ENCODE measurements at places on chromosomes 5 and 9.

- no peak for DNase-seq
Measured at GRCh38 chr5:65928860-65929259, 2.5 kb downstream of the ERBIN start.

GRCh38 chr9:26234865-26235264 is 556.6 kb upstream of the TUSC1 start:
- no peak for DNase-seq

DNA sequence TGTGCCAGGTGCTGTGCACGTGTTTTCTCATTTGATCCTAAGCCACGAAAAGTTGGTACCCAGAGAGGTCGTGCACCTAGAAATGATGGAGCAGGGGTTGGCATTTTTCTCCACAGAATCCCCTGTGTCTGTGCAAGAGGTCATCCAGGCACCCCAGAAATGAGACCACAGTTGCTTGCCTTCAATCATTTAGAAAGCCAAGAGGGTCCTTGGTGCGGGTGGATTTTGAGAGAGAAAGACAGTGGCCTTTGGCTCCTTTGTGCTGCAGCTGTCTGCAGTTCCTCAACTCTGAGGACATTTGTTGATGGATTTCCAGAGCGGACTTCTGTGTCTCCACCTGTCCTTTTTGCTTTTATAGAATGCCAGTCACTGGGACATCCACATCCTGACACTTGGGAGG is 33.8 kb upstream of the SPRY4 start:
- DNase-seq = no peak

DNA sequence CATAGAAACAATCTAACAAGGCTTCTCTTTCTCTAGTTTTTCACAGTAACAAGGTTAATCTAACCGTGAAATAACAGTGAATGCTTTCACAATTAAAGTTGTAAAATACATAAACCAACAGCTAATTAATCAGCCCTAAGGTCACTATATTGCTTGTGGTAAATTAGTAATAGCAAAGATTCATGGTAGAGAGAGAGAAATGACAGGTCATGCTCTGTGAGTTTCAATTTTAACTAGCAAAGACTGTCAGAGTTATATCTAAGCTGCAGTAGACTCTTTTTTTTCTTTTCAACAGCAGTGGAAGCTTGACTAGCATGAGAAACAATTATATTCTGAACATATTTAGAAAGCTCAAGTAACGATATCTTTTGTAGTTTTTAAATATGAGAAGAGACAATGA is 1068.0 kb downstream of the MAT2B start:
- no peak for DNase-seq

DNA sequence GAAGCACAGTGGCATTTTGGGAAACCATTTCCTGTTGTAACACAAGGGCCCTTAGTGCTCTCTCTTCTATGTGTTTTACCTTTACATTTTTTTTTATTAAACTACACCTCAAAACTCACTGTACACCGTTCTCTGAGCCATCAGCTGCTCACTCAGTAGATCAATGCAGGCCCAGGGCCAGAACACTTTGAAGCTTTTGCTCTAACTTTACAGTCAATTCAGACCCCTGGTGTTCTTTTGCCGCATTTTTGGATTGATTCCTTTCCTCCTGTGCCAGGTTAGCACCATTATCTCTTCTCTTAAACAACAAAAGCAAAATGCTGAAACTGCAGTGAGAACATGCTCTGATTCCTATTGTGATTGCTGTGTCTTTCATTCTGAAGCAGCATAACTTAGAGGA is 269.8 kb upstream of the RGMB start:
- no peak for DNase-seq

- no peak for DNase-seq
Measured at GRCh38 chr5:40277161-40277906, 402.4 kb upstream of the PTGER4 start.

- no peak for DNase-seq
Measured at GRCh38 chr9:19186232-19186631, 44.3 kb upstream of the DENND4C start.

- DNase-seq = no peak
Measured at GRCh38 chr9:19378647-19379046, 1.4 kb downstream of the RPS6 start.

DNA sequence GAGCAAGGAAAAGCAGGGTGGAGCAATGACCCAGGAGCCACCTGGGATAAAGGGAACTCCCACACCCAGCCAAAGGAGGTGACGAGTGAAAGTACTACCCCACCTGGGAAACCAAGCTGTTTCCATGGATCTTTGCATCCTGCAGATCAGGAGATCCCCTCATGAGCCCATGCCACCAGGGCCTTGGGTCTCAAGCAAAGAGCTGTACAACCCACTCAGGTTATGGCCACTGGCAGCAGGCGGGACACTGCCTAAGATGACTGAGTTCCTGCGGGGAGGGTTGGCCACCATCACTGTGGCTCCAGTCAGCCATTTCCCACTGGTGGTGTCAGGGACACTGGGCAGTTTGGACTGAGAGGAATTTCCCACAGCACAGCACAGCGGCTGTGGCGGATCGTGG is 225.7 kb downstream of the CDH9 start:
- no peak for DNase-seq

GRCh38 chr9:34169125-34169524 is 9.7 kb upstream of the UBAP1 start:
- no peak for DNase-seq

GRCh38 chr9:99150451-99151171 is 45.7 kb downstream of the TGFBR1 start:
- no peak for DNase-seq

GRCh38 chr9:31519011-31519410 is 865.4 kb upstream of the ACO1 start:
- no peak for DNase-seq

- DNase-seq = no peak
Measured at GRCh38 chr5:41776435-41776834, 93.8 kb downstream of the OXCT1 start.

GRCh38 chr5:105752801-105753200 is 1917.9 kb downstream of the EFNA5 start:
- no peak for DNase-seq

DNA sequence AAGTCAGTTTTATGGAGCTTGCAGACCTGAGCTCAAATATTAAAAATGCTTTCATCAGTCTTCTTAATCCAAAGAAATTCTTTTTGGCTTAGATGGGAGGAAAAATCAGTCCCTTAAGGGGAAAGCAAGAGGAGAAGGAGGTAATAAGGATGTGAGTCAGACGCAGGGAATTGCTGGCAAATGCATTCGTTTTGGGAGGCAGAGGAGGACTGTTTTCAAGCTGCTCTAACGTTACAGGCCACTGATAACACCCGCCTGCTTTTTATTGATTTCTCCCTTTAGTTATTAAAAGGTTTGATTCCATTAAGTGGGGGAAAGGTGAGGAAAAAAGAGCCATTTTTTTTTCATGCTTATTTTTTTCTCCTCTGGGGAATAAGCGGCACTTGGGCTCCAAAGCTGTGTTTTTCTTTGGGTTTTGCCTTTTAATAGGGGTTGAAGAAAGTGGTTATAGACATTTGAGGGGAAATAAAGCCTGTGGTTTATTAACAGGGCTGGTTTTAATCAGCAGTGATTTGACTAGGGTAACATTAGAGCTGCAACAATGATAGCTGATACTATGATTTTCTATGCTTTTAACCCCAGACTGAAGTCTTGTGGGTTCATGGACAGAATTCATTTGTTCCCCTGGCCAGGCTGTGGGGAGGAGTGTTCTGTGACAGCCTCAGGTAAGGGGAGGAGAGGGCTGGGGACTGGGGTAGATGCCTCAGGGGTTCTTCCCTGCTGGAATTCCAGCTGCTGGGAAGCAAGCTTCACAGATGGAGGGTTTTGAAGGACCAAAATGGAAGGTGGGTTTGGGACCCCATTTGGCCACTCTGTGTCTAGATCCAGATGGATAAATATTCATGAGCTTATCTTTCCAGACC is 225.2 kb downstream of the GAS1 start:
- no peak for DNase-seq

DNA sequence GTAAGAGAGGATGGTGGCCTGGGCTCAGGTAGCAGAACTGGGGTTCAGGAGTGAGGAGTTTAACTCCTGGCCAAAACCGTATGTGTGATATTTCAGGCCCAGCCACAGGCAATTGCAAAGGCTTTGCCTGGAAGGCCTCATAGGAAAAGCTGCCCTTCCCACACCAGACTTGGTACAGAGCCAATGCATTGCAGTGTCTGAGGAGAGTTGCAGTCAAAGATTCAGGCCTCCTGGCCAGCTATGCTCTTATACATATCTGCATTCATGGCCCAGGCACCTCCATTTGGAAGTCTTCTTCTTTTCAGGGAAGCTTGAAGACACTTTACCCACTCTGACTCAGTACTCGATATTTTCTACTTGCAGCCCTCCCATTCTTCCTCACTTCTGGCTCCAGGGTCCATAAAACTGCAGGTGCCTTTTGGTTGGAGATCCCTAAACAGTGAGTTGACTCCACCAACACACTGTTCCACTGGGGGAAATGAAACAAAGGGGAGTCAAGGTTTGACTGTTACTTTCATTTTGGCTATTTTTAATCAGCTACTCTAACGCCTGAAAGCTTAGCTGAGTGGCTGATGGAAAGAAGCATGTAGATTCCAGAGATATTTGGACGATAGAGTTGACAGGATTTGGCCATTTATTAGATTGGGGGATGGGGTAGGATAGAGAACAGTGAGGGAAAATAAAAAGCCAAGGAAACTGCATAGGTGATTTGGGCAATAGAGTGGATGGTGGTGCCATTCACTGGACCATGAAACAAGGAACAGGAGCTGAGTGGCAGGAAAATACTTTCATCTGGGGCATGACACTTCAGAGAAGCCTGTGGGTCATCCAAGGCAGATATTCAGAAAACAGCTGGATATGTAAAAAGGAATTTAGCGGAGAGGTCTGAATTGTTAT is 30.6 kb upstream of the IL33 start:
- no peak for DNase-seq

GRCh38 chr5:56172241-56172640 is 60.9 kb downstream of the ANKRD55 start:
- DNase-seq = no peak

DNA sequence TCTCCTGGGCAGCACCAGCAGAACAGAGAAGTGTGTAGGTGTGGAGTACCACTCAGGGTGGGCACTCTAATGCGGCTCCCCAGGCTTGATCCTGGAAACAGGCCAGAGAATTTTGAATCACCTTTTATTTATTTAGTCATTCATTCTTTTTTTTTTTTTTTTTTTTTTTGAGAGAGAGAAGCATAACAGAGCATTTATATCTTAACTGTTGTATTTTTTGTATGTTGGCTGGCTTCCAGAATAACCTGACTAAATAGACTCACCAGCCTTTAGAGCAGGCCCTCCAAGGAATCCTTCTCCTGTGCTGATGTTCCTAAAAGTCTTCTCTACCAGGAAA is 153.4 kb downstream of the PIK3R1 start:
- DNase-seq = no peak

GRCh38 chr9:15374310-15374709 is 48.4 kb upstream of the SNAPC3 start:
- no peak for DNase-seq

DNA sequence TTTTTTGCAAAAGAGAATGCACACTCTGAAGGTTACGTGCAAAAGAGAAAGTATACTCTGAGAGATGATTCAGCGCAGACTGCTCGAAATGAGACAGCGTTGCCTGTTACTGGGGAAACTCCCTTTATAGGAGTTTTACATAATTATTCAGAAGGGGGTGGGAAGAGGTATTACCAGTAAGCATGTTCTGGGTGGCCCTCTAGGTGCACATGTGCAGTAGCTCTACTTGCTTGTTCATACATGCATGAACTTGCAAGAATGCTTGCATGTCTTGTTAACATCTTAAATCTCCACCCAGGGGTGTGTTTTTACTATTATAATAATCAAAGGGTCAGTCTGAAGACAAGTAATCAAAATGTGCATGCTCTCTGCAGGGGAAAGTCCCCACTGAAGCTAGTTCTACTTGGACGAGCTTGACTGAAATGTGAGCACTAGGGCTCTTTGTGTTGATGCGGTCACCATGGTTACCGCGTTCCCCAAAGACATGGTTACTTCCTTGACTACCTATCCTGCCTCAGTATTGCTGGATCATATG is 75.5 kb downstream of the SGCD start:
- peak; percentile 22 for DNase-seq

DNA sequence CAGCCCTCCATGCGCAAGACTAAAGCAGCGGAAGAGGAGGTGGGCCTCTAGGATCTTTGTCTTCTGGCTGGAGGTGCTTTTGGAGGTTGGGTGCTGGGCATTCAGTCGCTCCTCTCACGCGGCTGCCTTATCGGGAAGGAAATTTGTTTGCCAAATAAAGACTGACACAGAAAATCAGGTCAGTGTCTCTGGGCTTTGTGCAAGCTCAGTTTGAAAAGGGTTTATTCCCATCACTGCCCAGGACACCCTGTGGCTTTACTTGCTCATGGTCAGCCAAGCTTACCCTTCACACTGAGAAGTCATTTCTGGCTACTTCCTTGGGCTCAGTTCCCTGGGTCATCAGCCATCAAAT is 10.5 kb downstream of the SLC2A8 start:
- DNase-seq = no peak

- no peak for DNase-seq
Measured at GRCh38 chr9:98584059-98584458, 124.7 kb downstream of the GABBR2 start.

DNA sequence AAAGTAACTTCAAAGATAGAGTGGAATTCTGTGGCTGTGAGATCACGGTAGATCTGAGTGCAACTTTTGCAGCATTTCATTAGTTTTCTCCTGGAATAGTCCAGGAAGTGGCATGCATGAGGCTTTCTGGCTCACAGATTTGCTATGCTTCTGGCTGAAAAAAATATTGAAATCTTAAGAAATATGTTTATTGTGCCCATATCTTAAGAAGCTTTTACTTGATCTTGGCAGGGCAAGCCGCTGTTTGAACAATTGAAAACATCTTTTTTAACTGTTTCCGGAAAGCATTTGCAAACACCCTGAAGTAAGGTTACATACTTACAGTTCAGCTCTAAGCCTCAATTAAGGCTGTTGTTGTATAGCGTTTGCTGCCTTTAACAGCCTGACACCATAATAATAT is 135.7 kb upstream of the GDNF start:
- no peak for DNase-seq

DNA sequence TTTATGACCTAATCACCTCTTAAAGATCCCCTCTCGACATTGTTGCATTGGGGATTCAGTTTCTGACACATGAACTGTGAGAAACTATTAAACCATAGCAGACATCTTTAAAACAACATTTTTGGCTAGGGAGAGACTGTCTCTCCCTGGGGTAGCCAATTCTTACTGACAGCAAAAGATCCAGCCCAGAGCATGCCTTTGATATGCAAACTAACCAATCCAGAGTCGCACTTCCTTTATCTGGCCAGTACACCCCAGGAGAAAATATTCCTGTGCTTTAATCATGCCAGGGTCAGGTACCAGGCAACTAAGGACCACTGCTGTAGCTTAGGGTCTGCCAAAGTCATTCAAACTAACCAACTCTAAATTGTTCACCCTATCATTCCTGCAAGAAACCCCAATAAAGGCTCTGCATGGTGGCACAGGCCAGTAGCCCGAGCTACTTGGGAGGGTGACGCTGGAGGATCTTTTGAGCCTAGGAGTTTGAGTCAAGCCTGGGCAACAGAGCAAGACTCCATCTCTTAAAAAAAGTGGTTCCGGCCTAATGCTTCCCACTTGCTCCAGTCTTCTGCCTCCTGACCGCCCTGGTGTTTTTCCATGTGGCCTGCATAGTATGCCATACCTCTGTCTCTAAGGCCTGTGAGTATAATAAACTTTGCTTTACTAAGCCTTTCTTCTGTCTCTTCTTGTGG is 62.3 kb upstream of the DAPK1 start:
- no peak for DNase-seq
